ENCODE measurements at places on chromosomes 6 and 20.

GRCh38 chr6:116246089-116246488, 7.8 kb downstream of the TSPYL4 start:
- DNase-seq = no peak

DNA sequence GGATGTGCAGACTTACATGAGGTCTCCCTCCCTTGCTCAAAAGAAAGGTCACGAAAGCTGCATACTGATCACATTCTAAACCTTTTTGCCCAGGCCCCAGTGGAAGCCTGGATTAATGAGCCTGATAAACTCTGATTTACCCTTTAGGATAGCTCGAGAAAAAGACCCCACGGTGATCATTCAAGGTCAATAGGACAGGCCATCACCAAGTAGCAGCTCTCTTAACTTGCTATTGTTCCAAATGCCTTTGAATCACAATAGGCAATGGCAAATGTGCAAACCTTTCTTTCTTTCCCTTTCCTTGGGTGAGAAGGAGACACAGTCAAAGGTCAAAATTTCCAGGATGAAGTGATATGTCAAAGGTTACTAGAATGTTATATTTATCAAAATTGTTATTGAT, 327.3 kb downstream of the HDGFL1 start:
- no peak for DNase-seq

DNA sequence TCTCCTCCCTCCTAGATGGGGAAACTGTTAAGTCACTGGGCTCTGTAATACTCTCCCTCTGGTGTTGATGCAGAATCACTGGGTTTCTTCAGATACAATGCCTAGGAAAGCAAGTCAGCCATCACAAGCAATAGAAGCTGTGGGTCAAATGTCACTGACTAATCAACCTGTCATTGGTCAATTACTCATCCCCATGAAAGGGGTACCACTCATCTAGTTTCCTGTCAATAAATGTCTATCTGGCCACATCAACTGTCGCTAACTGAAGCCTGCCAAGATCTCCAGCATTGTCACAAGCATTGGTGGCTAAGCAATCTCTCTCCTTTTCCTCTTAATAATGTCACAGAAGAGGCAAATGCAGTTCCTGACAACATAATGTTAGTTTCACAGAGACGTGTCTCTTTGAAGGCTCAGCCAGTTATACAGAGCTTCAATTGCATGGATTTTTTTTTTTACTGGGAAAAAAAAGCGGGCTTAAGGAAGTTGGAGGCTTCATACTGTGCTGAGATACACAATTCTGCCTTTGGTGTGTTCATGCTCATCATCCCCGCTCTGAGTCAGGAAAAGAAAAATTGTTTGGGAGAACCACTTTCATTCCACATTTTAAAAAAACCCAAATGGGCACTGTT, 355.9 kb downstream of the BTBD9 start:
- DNase-seq = no peak

GRCh38 chr20:57071283-57071731, 195.1 kb downstream of the BMP7 start:
- DNase-seq = no peak

DNA sequence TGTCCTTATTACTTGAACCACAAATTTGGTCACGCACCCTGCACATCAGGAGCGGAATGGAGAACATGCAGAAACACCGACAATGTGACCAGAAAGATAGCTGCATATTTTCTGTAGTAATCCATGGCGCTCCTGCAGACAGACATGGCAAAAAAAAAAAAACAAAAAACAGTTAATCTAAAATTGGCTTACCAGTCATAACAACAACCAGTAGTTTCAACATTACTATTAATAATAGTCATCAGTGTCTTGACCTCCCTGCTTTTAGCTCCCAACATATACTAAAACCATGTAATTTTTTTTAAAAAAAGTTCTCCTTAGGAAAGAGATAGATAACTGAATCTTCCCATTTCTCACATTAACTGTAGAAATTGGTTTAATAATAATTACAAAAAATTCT, 6.8 kb downstream of the CGA start:
- DNase-seq = no peak

DNA sequence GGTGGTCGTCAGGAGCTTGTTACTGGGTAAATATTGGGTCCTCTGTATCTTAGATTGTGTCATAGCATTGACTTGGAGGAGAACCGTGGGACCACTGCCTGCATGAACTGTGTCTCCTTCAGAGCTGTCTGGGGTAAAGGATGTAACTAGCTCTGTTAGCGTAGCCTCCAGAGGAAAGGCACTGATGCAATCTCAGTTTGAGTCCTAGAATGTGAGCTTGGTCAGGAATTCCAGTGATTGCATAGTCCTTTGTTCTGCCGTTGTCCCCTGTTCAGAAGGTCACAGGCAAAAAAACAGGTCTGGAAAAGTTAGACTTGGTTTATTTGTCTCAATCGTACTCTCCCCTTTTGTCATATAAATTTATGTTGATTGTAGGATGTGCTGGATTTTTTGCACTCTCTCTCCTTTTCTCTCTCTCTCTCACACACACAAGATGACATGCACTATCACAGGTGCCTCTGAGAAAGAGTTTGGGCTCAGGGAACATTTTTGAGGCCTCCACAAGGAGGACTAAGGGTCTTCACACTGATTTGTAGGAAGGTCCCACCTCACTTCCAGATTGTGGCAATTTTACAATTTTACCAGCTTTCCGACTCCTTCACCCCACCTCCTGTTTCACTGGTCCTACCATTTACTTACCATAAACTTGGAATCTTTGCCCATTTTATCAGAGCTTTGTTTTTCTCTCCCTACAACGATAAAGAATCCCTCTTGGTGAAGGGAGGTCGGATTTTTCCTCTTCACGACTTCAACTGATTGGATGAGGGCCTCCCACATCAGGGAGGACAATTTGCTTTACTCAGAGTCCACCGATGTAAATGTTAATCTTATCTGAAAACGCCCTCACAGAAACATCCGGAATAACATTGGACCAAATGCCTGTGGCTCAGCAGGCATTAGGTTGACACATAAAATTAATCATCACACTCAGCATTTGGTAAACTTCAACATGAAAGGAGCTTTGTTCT, 7.0 kb upstream of the DACT2 start:
- DNase-seq = no peak

GRCh38 chr20:62696434-62696957, 12.1 kb upstream of the NTSR1 start:
- no peak for DNase-seq

GRCh38 chr6:6312901-6313441, 7.5 kb downstream of the F13A1 start:
- DNase-seq = no peak

- no peak for DNase-seq
These were observed 313.3 kb downstream of the RNGTT start for GRCh38 chr6:88650029-88650619.

DNA sequence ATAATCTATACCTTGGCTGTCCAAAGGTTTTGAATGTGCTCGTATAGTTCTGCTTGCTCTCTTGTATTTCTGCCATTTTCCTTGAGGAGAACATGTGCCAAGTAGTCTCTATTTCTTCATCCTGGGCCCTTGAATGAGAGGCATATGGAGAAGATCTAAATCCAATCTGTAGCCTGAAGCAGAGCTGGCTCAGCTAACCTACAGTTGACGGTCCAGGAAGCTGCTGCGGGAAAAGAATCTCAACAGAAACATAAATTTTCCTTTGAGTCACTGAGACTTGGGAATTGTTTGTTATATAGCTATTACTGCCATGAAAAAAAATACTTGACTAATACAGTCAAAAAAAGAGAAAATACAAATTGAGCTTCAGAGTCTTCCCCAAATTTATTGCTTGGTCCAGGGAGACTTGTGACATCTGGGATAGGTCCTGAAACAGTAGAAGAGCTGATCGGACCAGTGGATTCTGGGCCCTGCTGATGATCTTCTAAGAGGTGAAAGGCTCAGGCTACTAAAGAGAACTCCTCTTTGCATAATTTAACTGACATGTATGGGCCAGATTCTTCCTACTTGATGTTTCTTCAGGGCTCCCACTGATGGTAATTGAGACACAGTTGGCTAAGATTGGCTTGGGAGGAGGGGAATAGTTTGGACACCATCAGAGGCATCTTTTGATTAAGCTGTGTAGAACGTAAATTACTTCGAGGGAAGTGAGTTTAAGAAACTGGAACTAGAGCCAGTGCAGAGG, 29.9 kb upstream of the PLCB4 start:
- no peak for DNase-seq

Measured in colonic mucosa (tissue), 4 donors.